ENCODE measurements at places on chromosomes 7 and 10. TPM values are rescaled to one million over a fixed set of nuclear protein-coding genes. Genes with fewer than 3 reads are reported as not detected.

The WDFY4 gene
- 7.4 TPM for total RNA-seq

The ARHGEF5 gene
- total RNA-seq: 1.9 TPM

The LUC7L2 gene
- total RNA-seq: 43.5 TPM

The SLC18A3 gene
- total RNA-seq: not detected

The ANXA8 gene
- 0.44 TPM for total RNA-seq

The LIPA gene
- 14.7 TPM for total RNA-seq

The ARHGEF35 gene
- 1.5 TPM for total RNA-seq

The MSMB gene
- not detected for total RNA-seq

The COL1A2 gene
- total RNA-seq: 76.5 TPM

The GOLGA7B gene
- total RNA-seq: 0.75 TPM

The LLCFC1 gene
- not detected for total RNA-seq

The NPVF gene
- not detected for total RNA-seq

The NUPR2 gene
- not detected for total RNA-seq

DNA sequence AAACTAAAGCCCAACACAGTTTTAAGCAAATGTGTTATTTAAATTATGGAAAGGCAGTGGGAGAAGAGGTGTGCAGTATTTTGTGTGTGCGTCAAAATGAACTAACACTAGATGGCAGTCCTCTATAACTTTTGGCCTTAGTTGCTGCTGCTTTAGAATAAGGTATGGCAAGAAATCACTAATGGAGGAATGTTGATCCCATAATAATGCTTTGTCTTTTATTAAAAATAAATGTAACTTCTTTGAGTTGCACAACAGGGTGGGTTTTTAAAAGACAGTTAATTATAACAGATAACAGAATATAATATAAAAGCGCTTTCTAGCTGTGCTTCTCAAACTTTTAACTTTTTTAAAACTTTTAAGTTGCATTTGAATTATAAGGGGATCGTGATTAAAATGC, 56.4 kb downstream of the BBS9 start:
- DNase-seq: no peak

GRCh38 chr7:135879233-135879632, 97.9 kb downstream of the MTPN start:
- DNase-seq: no peak

DNA sequence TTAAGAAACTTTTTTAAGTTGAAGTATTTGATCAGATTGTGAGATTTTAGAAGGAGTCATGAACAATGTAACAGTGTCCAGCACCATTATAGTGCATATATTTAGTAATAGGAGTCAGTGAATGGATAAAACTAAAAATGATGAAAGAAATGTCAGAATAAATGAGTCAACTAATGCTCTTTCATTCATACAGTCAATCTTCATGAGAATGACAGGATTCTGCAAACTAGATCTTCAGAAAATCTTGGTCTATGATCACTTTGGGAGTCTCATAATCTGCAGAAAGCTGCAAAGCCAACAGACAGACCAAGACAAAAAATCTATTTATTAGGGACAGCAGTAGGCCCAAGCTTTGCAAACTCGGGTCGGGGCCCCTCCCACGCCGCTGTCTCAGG, 710 bp downstream of the RNLS start:
- DNase-seq: no peak

GRCh38 chr10:103333934-103334520, 16.9 kb downstream of the PCGF6 start:
- DNase-seq: no peak

- DNase-seq: no peak
Observed at GRCh38 chr10:29479081-29479925, 155.5 kb downstream of the SVIL start.

DNA sequence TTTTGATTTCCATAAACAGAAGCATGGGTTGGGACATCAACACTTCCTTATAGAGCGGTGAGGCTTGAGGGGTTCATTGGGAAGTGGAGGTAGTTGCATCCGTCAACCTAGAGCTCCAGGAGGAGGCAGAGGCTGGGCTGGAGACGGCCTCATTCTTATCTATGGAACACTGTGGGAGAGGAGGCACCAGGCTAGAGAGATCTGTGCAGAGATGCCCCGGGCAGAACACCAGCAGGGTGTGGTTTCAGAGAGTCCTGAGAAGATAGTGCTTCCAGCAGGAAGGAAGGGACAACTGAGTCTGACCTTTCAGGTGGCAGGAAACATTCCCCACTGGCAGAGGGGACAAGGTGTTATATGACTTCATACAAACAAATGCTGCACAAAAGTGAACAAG, 56.7 kb downstream of the TCERG1L start:
- DNase-seq: no peak

- no peak for DNase-seq
Observed at GRCh38 chr7:54663186-54663585, 95.8 kb downstream of the SEC61G start.

GRCh38 chr10:79898597-79899325, 50.1 kb downstream of the SFTPD start:
- DNase-seq: no peak

- no peak for DNase-seq
Observed at GRCh38 chr10:109067031-109067430, 856.3 kb downstream of the XPNPEP1 start.

- no peak for DNase-seq
Observed at GRCh38 chr7:40331915-40332314, 197.1 kb downstream of the SUGCT start.

DNA sequence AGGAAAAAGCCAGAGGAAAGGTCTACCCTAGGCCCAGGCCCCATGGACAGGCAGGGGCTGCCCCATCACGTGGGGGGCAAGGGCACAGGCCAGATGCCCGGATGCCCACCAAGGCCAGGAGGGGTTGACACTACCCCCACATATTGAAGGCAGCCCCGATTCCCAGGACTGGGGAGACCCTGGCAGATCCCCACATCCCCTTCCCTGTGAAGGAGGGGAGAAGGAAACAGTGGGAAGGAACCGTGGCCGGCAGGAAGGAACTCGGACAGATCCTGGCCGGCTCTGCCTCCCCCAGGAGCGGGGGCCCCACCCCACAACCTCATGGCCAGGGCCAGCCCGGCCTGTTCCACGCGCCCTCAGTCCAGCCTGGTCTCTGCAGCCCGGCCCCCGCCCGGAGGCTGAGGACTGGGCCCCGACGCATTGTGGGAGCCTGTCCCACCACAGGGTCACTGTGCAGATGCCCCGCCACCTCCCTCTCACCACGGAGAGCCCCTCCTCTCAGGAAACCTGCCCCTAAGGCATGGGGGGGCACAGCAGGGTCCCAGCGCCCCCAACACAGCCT, 41.3 kb downstream of the PAPOLB start:
- no peak for DNase-seq

- DNase-seq: no peak
Observed at GRCh38 chr10:126638542-126638941, 32.0 kb downstream of the C10orf90 start.

DNA sequence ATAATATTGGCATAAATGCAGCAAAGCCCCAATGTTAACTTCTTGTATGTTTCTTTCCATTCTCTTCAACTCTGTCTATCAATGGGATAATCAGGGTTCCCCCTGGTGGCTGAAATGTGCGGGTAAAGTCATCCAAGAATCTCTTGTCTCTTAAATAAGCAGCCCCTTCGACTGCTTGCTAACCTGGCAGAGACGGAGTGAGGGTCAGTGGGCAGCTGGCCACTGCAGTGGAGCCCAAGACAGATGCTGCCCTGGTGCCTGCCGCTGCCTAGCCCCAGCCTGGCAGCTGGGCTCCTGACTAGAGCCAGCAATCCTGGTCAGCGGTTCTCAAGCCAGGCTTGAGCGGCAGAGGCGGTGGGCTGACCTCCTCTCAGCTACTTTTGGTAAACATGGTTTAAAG, 248.9 kb downstream of the COBL start:
- DNase-seq: no peak

DNA sequence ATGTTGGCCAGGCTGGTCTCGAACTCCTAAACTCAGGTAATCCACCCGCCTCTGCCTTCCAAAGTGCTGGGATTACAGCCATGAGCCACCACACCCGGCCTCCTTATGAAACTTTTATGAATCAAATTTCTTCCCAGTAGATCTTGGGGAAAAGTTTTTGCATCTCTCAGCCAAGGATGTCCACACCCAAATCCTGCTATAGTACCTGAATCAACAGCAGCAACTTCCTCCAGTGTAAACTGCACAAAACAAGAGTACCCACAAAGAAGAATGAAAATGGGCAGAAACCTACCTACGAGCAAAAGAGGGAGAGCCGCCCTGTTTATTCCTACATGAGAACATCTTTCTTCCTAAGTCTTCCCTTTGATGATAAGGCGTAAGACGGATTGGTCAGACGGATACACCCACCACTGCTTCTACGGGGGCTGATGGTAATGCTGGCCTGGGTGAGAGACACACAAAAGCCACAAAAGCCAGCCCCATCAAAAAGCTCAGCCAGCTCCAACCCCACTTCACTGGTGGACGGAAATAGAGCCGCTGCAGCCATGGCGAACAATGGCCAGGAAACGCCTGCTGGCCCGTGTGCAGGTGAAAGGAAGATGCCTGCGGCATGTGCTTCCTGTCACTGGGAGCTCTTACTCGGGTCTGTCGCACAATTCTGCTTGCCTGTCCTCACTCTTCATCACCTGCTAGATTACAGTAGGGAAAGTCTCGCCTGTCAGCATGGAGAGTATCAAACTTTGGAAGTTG, 10.4 kb downstream of the JCAD start:
- DNase-seq: peak; percentile 57

GRCh38 chr10:95422233-95422632, 131.4 kb upstream of the PDLIM1 start:
- DNase-seq: no peak

DNA sequence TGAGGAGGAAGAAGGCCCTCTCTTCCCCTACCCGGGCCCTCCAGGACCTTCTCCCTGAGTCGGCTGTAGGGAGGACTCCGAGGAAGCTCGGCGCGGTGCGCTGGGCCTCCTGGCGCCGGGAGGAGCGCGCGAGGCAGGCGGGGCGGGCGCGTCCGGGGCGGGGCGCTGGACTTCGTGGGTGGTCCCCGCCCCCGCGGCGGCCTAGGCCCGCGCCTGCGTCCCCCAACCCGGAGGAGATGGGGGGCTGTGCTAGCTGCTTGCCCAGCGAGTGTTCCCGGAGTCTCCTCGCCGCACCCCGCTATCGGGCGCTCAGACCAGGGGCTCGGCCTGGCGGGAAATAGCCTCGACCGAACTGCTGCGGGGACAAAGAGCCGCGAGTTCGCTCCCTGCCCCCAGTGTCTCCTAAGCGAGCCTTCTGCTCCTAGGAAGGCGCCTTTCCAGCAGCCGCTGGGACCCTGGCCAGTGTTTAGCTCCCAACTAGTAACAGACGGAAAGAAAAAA, 19.2 kb upstream of the SMO start:
- peak; percentile 68 for DNase-seq

GRCh38 chr10:63720072-63720537, 198.9 kb downstream of the REEP3 start:
- no peak for DNase-seq

GRCh38 chr7:90119178-90119971, 34.9 kb upstream of the STEAP1 start:
- peak; percentile 67 for DNase-seq

- DNase-seq: peak; percentile 28
Observed at GRCh38 chr7:101410743-101411507, 48.2 kb downstream of the COL26A1 start.

DNA sequence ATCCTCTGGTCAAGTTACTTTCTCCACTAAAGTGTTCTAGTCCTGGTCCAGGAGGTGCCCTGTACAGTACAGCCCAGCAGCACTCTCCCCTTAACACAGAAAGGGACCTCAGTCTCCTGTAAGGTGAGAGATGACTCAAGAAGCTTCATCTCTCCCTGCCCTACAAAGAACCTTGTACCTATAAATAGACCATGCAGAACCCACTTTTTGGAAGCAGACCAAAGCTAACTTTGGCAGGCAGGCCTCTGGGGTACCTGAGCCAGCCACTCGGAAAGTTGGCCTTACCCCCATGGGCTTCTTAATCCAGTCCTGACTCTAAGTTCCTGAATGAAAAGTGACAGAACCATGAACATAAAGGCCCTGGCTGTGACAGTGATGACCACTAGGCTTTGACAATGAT, 454.8 kb downstream of the KCNMA1 start:
- peak; percentile 30 for DNase-seq

- DNase-seq: no peak
Observed at GRCh38 chr10:97943294-97943693, 87.1 kb downstream of the CRTAC1 start.

GRCh38 chr10:55668326-55668922, 692.6 kb downstream of the ZWINT start:
- DNase-seq: no peak

- no peak for DNase-seq
Observed at GRCh38 chr7:2856388-2857169, 12.5 kb upstream of the GNA12 start.

DNA sequence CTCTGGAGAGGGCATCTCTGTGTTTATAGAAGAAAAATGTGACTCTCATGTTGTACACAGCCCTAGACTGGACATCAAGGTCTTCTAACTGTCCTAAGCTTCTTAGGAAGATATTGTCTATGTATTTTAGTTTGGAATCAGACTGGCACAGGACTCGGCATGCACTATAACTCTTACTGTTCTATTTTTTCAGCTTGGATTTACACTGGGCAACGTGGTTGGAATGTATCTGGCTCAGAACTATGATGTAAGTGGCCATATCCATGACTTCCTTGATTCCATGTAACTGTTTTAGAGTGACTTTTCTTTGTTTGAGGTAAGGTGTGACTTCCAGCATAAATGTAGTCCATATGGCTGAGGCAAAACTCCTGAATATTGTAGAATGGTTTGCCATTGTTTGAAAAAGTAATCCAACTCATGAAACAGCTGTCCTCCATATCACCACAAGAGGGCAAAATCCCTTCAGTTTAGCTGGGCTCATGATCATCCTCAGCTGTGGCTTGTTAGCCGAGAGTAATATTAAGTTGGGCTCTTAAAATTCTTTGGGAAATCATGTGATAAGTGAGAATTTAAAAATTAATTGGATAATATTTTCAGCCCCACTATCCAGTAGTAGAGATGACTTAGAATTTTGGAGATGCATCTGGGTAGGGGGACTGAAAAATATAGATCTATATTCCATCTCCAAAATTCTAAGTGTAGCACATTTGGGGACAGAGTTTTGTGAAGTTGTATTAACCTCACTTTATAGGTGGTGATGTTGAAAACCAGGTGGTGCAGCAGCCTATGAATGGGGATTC, 10.4 kb downstream of the STMP1 start:
- peak; percentile 53 for DNase-seq

Data from heart right ventricle (tissue), 16 donors.